Activated CD8-positive, alpha-beta memory T cell treated with anti-CD3 and anti-CD28 coated beads for 4 hours (primary cell): ENCODE measurements at places on chromosomes 6 and 20.

DNA sequence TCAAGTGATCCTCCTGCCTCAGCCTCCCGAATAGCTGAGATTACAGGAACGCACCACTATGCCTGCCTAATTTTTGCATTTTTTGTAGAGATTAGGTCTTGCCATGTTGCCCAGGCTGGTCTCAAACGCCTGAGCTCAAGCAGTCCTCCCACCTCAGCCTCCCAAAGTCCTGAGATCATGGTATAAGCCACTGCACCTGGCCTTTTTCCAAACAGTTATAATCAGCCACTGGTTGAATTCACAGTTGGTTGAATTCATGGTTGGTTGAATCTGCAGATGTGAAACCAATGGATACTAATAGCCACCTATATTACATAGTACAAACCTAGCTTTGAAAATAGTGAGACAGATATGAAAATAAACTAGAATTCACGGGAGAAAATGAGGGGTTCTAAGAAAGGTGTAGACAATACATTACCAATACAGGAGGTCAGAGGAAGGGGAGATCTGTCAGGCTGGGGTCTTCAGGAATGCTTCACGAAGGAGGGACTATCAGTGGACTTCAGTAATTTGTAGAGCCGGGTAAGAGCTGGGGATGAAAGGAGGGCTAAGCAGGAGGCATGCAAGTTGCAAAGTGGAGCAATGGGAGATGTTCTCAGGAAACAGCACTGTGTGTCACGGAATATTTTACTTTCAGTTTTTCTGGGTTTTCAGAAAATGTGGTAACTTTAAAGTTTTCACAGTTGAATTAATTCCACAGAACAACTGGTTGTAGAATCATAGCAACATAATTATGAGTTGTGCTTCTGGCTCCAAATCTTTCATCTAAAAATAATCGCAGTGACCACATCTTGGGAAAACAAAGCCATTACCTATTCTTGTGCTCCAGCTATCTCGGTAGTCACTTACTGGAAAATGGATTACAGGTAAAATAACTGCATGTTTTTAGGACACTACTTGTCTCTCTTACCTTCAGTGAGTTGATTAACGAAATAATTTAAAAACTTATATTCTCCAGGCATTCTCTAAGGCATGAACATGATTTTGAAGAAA, 12.9 kb upstream of the CEP85L start:
- DNase-seq = no peak

- DNase-seq = no peak
Observed at GRCh38 chr6:109336221-109336961, 45.9 kb downstream of the CD164 start.

- DNase-seq = no peak
Observed at GRCh38 chr6:11367638-11368199, 135.3 kb upstream of the NEDD9 start.

DNA sequence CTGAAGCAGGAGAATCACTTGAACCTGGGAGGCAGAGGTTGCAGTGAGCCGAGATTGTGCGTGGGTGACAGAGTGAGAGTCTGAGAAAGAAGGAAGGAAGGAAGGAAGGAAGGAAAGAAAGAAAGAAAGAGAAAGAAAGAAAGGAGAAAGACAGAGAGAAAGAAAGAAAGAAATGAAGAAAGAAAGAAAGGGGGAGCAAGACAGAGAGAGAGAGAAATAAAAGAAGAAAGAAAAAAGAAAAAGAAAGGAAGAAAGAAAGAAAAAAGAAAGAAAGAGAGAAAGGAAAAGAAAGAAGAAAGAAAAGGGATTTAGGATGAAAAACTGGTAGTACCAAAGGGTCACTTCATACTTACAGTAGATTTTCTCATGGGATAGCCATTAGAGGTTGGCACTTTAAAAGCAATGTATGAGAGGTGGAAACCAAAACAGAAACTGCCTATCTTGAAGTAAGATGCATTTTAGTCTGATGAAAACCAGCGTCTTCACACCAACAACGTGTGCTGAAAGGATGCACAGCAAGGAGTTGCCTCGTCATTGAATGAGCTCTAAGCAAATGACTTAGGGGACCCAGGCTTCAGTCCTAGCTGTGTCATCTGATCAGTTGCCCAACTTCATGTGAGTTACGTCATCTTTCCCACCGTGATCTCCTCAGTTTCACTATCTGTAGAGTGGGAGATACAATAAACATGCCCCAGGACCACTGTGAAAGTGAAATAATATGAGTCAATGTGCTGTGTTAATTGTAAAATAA, 133.9 kb upstream of the NEDD9 start:
- peak; percentile 56 for DNase-seq

DNA sequence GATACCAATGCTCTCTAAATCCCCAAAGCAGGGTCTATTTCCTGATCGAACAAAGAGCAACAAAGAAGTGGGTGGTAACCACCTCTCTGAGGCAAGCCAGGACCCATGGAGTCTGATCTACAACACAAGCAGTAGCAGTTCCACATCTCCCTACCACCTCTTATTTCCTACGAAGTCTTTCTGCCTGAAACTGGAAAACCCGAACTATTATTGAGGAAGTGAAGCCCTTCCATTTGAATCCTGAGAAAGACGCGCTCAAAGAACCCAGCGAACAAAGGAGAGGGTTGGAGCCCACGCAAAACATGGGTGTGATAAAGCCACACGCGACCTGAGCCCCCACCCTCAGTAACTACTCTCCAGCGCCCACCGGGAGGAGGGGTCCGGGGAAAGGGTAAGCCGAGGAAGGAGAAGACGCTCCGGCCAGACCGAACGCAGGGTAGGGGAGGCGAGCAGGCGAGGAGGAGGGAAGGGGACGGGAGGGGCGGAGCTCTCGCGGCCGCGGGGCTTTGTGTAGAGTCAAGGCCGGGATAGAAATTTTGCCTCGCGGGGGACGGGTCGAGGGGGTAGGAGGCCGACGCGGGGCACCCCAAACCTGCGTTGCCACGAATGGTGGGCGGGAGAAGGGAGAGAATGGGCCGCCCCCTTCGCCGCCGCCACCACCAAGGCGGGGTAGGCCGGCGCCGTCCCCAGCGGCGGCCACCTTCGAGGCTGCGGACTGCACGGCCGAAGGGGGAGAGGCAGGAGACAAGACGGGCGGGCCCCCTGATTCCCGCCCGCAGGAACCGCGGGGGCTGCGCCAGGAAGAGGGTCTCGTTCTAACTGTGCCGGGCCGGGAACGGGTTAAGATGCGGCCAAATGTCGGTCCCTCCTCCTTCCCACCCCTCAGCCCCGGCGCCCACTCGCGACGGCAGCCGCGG, 802 bp downstream of the HDAC2 start:
- DNase-seq = no peak

DNA sequence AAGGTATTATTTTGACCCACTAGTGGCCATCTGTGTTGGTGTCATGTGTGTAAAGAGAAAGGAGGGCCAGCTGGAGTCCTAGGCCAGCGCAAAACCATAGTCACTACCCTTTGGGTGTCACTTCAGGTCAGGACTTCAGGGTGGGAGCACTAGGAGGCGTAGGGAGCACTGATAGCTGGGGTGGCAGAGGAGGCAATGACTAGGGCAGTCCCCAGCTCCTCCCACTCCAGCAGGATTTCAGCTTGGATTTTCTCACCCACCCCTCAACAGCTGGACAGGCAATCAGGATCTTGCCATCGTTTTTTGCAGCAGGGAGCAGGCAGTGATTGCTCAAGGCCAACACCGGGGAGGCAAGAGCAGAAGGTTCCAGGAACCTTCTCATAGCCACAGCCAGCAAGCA, 4.2 kb upstream of the HLA-DOA start:
- DNase-seq = no peak

DNA sequence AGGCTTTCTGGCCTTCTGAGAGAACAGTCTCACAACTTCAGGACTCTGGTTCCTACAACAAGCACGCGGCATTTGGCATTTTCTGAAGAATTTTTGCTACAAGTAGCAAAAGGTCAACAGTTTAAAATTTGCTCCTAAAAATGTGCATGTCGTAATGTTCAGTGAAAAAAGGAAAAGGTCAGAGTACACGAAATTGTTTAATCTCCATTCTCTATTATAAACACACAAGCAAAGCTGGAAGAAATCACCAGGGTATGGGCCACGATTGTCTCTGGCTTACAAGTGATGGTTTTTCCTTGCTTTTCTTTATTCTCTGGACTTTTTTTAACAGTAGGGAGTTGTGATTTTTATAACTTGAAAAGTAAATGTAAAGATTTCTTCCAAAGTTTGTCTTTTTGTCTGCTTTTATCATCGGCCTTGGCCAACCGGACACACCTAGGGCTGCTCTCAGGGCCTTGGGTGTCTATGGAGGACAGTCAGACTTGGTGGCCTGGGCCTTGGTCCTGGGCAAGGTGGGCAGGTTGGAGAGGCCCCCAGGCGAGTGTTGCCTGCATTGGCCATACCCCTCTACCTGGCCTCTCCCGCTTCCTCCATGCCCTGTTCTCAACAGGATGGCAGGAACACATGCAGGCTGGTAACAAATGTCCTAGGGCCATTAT, 32.4 kb downstream of the PLEKHG1 start:
- no peak for DNase-seq

DNA sequence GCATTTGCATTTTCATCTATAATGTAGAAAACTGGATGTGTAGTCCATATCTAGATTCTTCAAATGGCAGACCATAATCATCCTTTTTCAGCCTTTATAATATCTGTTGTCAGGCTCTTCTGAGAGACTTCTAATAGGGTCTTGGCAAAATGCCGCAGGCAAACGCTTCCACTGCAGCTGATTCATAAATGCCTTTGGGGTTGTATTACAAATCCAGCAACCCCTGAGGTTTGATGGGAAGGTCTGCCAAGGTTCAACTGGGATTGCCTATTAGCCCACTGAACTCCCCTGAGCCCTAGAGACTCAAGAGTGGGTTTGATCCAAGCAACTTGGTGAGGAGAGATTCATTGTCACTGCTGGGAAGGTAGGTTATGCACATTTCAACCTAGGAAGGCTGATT, 365.2 kb upstream of the POU3F2 start:
- DNase-seq = no peak

DNA sequence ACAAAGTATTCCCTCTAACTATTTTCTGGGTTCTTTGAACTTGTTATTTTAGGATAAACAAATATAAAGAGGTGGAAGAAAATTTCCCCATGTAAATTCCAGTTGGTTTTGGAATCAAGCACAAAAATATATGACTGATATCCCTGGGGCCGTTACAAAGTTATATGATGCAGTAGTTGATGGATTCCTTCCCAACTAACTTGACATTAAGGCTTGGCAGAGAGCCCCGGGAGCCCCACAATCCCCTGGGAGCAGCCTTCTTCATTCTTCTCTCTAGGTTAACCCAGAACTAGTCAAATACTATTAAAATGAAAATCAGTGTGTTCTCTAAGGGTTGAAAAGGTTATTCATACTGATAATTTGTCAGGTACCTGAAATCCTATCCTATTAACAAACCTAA, 508.9 kb upstream of the SOX4 start:
- no peak for DNase-seq

- no peak for DNase-seq
Observed at GRCh38 chr20:36836591-36837269, 39.2 kb upstream of the TLDC2 start.

DNA sequence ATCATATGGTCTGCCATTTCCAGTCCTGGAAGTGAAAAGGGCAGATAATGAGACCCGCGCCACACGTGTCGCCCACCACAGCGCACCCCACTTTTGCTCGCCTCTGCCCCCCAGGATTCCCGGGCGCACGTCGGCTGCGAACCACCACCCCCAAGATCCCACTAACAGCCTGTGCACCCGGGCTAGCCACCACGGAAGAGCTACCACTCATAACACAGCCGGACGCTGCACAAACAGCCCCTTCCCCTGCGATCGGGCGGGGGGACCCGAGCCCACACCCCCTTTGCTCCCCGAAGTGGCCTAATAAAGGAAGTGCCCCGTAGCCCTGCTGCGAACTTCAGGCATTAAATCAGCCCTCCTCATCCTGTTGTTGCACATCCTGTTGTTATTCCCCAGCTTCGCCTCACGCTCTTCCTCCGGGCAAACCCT, 506 bp downstream of the CITED2 start:
- DNase-seq = no peak

- DNase-seq = no peak
Observed at GRCh38 chr6:96995903-96996302, 71.4 kb downstream of the KLHL32 start.

DNA sequence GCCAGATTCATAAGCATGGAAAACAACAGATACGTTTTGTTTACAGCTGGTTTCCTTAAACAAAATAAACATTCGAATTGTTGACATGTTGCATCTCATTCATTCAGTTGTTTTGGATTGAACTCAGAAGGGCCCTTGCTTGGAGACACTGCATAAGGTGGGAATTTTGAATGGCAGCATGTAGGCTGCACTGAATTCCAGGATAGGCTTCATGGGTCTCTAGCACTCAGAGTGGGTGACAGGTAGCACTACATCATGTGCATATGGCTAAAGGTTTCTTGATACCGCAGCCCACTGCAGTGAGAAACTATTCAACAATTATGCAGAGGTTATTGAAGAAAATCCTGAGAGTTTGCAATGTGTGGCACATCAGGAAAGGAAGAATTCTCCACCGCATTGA, 1.6 kb downstream of the BEND6 start:
- no peak for DNase-seq

DNA sequence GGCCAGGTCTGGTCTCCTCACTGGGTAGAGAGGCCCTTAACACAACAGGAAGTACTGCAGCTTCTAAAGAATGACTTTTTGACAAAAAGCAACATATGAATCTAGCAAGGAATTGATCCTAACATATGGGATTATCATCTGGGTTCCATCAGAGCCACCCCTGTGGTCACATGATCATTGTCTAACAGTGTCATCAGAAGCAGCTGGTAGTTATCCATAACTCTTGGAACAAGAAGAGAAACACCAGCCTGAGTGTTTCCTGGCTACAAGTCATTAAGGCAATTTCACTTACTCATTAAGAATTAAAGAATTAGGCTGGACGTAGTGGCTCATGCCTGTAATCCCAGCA, 219.3 kb upstream of the ARID1B start:
- DNase-seq = no peak

DNA sequence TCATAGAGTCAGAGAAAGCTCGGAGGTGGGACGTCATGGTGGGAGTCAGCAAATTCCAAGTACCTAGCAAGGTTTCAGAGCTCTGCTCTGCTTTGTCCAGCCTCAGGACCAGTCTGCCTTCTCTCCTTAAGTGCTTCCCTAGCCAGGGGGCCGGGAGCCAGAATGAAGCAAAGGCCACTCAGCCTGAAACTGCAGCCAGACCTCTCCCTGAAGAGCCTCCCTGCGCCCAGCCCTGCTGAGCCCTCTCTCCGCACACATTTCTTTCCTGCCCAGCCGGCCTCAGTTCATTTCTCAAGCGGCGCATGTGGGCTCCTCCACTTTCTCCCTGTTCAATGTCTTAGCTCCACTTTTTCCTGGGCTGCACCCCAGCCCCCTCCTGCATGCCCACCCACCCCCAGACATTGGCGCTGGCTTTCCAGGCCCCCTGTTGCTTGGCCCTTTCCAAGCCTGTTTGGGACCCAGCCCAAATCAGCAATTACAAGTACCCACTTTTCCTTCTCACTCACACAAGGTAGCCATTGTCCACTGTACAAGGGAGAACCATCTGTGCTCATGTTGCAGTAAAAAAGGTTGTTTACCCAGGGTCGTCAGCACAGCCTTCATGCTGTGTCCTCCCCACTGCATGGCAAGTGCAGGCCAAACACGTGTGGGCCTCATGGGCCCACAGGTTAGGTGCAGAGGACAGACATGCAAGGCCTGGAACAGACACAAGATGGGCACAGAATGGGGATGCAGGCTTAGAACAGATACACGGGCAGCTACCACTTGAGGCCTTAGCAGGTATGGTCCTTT, 147.1 kb downstream of the MRPL14 start:
- DNase-seq = no peak

GRCh38 chr6:169326067-169326799, 72.6 kb upstream of the THBS2 start:
- no peak for DNase-seq
